Ureter (tissue), 1 donor: ENCODE measurements at places on chromosomes 5 and 9. TPM values are rescaled to one million over a fixed set of nuclear protein-coding genes. Genes with fewer than 3 reads are reported as not detected.
A peak's percentile ranks its signal among the peaks of the same experiment; 100 is the strongest.

SPATA31A3 gene
- not detected for total RNA-seq

TRAF1 gene
- 10.0 TPM for total RNA-seq

NDST1 gene
- 54.3 TPM for total RNA-seq

CARTPT gene
- not detected for total RNA-seq

HACD4 gene
- total RNA-seq = 4.1 TPM

PCYOX1L gene
- 14.7 TPM for total RNA-seq

CRB2 gene
- 0.05 TPM for total RNA-seq

CCDC180 gene
- total RNA-seq = 7.5 TPM

FBLL1 gene
- total RNA-seq = 0.83 TPM

WNT8A gene
- not detected for total RNA-seq

DNA sequence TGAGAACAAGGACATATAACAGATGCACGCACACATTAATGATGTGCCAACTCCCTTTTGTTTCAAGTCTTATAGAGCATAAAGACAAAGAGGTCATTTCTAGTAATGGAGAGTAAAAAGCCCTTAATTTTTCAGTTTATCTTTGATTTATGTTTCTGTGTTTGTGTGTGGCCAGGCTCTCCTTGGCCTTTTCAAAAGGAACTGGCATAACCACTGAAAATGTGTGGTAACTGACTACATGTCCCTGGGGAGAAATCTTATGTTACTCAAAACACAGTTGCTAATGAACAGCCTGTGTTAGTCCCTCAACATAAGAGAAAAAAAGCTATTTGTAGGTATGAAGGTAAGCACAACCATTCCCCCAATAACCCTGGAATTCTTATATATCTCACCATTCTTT, 47.6 kb upstream of the SHOC1 start:
- DNase-seq = no peak

DNA sequence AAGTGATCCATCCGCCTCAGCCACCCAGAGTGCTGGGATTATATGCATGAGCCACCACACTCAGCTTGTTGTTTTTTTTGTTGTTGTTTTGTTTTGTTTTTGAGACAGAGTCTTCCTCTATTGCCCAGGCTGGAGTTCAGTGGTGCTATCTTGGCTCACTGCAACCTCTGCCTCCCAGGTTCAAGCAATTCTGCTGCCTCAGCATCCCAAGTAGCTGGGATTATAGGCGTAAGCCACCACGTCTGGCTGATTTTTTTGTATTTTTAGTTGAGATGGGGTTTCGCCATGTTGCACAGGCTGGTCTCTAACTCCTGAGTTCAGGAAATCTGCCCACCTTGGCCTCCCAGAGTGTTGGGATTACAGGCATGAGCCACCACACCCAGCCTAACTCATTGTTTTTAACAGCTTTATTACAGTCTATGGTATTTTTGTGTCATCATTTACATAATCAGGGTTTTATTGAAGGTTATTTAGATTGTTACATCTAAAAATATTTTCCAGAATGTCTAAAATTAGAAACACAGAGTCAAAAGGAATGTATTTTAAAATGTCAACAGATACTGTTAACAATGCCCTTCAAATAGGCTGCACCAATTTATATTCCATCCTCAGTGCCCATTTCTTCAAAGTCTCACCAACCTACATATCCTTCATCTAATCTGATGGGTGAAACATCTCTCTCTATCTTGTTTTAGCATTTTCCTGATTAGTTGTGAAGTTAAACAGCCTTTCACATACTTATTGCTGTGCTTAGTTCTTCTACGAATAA, 18.6 kb downstream of the KIF3A start:
- no peak for DNase-seq

DNA sequence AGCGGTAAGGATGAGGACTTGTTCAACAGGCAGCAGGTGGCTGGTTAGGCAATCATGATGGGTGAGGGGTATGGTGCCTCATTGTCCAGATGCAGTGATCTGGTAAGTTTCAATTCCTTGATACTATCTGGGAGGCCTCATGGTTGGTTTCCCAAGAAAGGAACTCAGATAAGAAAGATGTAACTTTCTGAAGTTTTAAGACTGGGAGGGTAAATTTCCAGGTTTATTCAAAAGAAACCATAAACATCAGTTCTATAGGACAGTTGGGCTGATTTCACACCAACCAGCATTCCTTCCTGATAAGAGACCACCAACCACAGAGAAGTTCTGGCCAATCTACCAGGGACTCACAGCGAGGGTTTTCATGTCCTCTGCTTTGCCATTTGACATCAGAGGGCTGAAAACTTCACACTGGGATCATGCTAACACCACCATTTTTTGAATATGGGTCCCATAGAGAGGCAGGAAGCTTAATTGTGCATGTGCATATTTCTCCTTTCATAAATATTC, 773 bp upstream of the AGGF1 start:
- DNase-seq = no peak

- no peak for DNase-seq
Observed at GRCh38 chr9:76644171-76644570, 120.1 kb upstream of the PCA3 start.

DNA sequence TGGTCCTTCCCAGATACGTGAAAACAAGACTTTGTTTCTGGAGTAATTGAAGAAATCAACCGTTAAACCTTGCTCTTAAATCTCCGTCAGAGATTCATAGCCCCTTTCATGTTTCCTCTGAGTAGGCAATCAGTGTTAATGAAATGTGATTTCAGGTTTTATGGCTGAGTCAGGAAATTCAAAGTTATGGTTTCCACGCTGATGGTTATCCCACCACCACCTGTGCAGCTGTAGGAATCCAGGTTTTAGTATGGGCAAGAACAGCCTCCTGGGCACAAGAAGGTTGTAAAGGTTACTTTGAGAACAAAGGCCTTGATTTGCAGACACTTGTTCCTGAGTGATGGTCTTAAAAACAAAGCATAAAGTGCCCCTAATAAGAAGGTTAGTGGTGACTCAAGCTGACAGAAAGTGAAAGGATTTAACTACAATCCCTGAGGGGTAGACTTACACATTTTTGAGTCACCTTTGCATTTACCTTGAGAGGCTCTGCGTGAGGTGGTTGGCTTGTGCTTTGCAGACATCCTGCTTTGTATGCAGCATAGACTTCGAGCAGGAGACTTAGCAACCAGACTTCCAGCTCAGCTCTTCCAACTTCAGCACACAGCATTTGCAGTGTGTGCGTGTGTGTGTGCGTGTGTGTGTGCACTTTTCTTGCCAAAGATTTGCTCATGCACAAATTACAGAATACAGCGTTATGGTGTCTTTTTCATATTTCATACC, 159.6 kb downstream of the TLE4 start:
- no peak for DNase-seq

- no peak for DNase-seq
Observed at GRCh38 chr9:81517954-81518353, 171.4 kb downstream of the TLE1 start.

DNA sequence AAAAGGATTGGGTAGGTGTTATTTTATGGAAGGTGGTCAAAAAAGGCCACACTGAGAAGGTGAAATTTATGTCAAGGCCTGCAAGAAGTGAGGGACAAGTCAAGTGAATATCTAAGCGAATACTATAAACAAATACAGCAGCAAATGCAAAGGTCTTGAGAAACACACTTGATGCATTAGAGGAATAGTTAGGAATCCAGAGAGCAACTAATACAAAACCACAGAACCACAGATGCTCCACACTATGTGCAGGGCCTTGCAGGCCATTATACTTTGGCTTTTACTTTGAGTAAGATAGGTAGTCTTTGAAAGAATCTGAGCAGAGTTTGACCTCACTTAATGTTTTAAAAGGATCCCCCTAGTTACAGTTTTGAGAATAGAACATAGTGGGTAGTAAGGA, 4.6 kb downstream of the ZNF622 start:
- no peak for DNase-seq

DNA sequence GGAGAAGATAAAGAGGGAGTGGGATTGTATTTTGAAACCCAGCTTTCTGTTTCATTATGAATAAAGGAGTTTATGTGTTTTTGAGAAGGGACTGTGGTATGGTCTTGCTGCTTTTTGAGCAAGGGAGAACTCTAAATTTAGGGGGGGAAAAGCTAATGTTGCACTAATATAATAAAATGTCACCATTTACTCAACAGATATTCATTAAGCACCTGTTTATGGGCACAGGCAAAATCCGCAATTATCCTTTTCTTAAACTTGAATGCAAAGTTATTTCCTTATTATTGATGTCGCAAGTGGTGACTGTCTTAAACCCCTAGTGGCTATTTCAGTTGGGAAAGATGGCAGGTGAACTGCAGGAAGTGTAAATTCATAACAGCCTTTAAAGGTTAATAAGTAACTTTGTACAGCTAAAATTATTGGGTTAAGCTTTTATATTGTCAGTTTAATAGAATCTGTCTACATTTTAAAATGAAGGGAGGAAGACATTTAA, 1.5 kb downstream of the CDC42SE2 start:
- DNase-seq = no peak

DNA sequence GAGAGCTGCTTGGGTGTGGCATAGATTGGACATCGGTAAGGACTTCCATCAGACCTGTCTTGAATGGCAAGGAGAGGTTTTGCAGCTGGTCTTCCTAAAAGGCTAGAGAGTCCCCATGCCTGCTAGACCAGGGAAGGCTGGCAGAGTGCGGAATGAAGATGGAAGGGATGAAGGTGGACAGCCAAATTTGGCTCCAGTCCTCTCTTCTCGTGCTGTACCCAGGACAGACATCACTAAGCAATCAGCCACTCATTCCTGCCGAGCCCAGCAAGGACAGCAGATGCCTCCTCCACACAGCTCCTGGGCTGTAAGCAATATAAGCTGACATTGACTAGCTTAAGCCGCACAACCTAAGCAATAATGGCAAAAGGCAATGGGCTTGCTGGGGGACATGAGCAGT, 112.0 kb downstream of the OLFM1 start:
- no peak for DNase-seq

GRCh38 chr5:173823721-173824567, 64.2 kb upstream of the CPEB4 start:
- DNase-seq = peak; percentile 65

DNA sequence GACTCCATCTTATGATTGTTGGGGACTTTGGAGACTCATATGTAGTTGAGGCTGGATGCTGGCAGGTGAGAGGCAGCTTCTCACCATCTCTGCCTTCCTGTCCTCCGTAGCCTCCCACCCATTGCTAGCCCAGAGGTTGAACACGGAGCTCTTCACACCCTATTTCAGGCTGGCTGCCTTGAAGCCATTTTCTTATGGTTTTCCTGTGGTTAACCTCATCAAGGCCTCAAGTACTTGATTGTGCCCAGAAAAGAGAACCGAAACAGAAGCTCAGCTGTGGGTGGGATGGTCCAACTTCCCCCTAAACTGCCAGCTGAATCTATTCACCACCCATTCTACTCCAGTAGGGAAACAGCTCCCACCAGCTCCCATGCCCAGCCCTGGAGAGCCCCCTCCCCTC, 102.9 kb downstream of the LIFR start:
- no peak for DNase-seq

- DNase-seq = no peak
Observed at GRCh38 chr9:92257327-92257726, 36.2 kb downstream of the IARS1 start.

DNA sequence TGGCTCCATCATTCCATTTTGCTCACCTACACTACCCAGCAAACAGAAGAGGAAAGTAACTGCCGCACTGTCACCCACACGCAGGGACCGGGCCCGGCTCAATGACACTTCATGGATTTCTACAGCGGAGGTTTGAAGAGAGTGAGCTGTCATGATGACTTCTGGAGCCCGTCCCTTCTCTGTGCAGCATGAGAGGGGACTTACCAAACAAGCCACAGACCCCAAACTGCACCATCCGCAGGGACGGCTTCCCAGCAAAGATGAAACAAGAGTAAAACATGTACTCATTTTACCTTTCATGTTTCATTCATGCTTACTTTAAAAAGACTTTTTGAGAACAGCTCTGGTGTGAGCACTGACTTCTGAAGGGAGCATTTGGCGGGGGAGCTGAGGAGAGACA, 99.5 kb downstream of the TLE1 start:
- DNase-seq = no peak

DNA sequence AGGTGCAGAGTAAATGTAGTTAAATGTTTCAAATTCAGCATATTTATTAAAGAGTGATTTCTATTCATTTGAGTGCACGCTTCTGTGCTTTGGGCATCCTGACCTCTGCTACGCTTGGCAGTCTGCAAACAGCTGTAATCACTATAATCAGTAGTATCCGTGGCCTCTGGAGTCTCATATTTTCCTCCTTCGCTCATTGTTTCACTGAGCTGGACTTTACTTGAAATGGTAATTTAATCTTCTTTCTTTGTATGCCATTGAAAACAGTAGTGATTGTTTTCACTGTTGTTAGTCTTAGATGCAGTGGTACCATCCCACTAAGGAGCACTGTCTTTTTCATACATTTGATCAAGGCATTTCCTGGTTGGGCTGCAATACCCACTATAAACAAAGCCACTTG, 43.5 kb upstream of the CAVIN4 start:
- no peak for DNase-seq

GRCh38 chr5:164203581-164204225, 698.3 kb downstream of the MAT2B start:
- DNase-seq = no peak

GRCh38 chr9:29826421-29826820, 2253.1 kb upstream of the C9orf72 start:
- no peak for DNase-seq

- no peak for DNase-seq
Observed at GRCh38 chr9:108416324-108416723, 439.5 kb downstream of the ACTL7B start.

DNA sequence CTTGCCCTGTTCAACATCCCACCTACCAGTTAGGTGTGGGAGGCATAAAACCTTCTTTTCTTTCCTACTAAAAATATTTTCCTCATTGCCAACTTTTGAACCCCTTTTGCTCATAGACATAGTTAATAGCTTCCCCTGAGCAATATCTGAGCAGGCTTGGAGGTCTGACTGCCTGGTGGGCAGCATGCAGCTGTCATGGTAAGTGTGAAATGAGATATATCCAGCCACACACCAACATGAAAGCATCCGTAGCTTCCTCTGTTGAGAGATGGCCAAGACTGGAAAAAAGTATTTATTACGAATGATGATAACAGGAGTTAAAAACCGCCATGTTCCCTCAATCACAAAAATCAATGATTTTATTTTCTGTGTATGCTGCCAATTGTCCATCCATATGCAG, 190.1 kb downstream of the TMEM38B start:
- no peak for DNase-seq

DNA sequence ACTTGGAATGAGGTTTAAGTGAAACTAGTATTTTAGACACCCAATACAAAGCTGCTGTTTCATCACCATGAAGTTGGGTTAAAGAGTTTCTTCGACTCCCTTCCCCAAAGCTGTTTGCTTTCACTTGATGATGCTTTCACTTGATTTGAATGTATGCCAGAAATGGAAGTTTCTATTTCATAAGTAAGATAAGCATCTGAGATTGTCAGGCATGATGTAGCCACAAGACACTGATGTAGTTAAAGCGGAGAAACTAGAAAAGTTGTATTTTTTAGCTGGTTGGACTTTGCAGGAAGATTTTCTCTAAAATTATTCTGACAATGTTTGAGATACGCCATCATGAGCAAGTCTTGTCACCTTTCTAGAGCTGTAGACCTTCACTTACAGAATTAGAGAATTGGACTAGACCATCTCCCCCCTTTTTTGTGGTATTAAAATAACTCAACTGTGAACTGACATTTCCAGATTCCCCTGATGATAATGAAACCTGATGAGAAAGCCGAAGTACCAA, 20.0 kb downstream of the MOCS2 start:
- no peak for DNase-seq
